ENCODE measurements at places on chromosomes 2 and 18. TPM values are rescaled to one million over a fixed set of nuclear protein-coding genes. Genes with fewer than 3 reads are reported as not detected.

Gene RUFY4
- total RNA-seq = 1.8 TPM

DNA sequence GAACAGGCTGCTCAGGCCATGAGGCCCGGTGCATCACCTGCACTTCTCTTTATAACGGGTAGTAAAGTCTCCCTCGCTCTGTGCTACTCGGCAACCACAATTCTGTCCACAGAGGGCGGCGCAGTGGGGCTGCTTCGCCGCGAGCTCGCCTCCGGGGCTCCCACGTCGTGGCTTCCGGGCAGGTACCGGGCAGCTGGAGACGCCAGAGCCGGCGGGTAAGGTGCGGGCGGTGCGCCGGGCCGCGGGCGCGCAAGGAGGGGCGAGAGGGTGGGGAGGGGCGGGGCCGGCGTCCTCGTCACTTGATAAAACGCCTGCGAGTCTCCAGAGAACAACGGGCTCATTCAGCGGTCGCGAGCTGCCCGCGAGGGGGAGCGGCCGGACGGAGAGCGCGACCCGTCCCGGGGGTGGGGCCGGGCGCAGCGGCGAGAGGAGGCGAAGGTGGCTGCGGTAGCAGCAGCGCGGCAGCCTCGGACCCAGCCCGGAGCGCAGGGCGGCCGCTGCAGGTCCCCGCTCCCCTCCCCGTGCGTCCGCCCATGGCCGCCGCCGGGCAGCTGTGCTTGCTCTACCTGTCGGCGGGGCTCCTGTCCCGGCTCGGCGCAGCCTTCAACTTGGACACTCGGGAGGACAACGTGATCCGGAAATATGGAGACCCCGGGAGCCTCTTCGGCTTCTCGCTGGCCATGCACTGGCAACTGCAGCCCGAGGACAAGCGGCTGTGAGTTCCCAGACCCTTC is at the start of gene ITGA6:
Gene ITGA6, plus strand, starts transcription at position 331 of the 734 bp plus-strand sequence.
- peak; percentile 90 for DNase-seq
- H3K27ac ChIP-seq = no peak within 1 kb of the TSS
- H3K4me3 ChIP-seq = peak within 1 kb of the TSS; percentile 79
- peaks cover 20% of the 10 kb centered on the region for H3K4me1 ChIP-seq
- peaks cover 2% of the 10 kb centered on the region for H3K36me3 ChIP-seq

DNA sequence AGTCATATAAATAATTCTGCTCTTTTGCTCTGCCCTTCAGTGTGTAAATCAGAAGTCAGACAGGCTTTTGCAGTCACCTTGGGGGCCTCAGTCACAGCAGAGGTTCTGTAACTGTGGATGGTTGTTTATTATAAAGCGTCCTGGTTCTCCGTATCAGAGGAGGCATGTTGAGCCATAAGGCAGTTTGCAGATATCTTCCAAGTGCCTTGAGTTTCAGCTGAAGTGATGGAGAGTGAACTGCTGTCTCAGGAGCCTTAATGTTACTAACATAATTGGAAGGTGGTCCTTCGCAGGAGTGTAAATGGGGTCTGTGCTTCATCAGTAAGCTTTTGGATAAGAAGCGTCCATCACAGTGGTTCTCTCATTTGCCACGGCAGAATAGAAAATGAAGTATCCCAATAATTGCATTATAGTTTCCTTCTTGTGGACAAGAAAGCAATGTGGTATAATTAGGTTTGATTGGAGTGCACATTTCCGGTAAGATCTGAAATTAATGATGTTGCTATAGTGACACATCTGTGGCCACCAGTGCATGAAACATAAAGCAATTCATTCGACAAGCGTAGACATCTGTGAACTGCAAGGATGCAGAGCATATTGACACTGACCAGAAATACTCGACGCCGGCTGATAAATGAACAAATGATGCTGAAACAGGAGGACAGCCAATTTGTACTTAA is 112.5 kb upstream of the NFATC1 start:
- peak; percentile 26 for DNase-seq
- no peak overlapping the region for H3K27ac ChIP-seq
- H3K27me3 ChIP-seq = no peaks in the 10 kb centered on the region
- H3K36me3 ChIP-seq = peaks cover 6% of the 10 kb centered on the region
- no peaks in the 10 kb centered on the region for H3K4me1 ChIP-seq

- H3K27me3 ChIP-seq = no peaks in the 10 kb centered on the region
- no peak for DNase-seq
- no peaks in the 10 kb centered on the region for H3K4me1 ChIP-seq
- H3K36me3 ChIP-seq = no peaks in the 10 kb centered on the region
- no peak overlapping the region for H3K27ac ChIP-seq
These were observed 4.5 kb downstream of the NRXN1 start for GRCh38 chr2:51027442-51027841.

DNA sequence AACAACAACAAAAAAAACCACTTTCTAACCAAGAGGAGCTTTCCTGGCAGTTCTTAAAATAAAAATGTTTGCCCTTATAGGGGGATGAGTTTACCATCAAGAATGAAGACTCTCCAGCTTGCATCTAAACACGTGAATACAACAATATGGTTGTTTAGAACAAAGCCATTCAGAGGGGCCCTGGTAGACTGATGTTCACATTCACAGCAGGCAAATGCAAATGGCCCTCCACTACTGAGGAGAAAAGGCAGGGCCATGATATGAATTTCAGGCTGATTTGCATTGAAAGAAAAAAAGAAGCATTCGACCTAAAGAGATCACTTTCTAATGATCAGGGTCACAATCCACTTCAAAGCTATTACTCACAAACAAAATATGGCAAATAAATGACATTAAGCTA is 65.3 kb upstream of the OTOS start:
- no peak overlapping the region for H3K27ac ChIP-seq
- no peak for DNase-seq
- H3K4me3 ChIP-seq = no peak overlapping the region
- peaks cover 3% of the 10 kb centered on the region for H3K4me1 ChIP-seq
- H3K27me3 ChIP-seq = peaks cover 14% of the 10 kb centered on the region

DNA sequence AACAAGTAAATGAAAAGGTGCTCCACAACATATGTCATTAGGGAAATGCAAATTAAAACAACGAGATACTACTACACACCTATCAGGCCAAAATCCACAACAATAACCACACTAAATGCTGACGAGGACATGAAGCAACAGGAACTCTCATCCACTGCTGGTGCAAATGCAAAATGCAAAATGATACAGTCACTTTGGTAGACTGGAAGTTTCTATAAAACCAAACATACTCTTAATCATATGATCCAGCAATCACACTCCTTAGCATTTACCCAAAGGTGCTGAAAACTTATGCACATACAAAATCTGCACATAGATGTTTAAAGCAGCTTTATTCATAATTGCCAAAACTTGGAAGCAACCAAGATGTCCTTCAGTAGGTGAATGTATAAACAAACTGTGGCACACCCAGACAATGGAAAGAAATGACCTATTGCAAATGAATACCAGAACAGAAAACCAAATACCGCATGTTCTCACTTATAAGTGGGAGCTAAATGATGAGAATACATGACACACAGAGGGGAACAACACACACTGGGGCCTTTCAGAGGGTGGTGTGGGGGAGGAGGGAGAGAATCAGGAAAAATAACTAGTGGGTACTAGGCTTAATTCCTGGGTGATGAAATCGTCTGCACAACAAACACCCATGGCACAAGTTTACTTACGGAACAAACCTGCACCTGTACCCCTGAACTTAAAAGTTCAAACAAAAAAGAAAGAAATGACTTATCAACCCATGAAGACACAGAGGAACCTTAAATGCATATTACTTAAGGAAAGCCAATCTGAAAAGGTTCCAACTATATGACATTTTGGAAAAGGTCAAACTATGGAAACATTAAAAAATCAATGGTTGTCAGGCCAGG is 80.4 kb downstream of the ASXL2 start:
- H3K4me3 ChIP-seq = peak overlapping the region; percentile 7
- H3K4me1 ChIP-seq = peaks cover 65% of the 10 kb centered on the region
- H3K36me3 ChIP-seq = peaks cover 63% of the 10 kb centered on the region
- H3K27ac ChIP-seq = peak overlapping the region; percentile 81
- H3K27me3 ChIP-seq = no peaks in the 10 kb centered on the region
- DNase-seq = no peak

- DNase-seq = no peak
- no peaks in the 10 kb centered on the region for H3K36me3 ChIP-seq
- no peak overlapping the region for H3K27ac ChIP-seq
- H3K4me3 ChIP-seq = no peak overlapping the region
- H3K4me1 ChIP-seq = peaks cover 7% of the 10 kb centered on the region
- H3K27me3 ChIP-seq = no peaks in the 10 kb centered on the region
These were observed 134.1 kb upstream of the EPAS1 start for GRCh38 chr2:46163098-46163430.

GRCh38 chr2:24238158-24238557 is 63.3 kb downstream of the FAM228A start:
- H3K27ac ChIP-seq = no peak overlapping the region
- no peak for DNase-seq
- no peak overlapping the region for H3K4me3 ChIP-seq
- no peaks in the 10 kb centered on the region for H3K4me1 ChIP-seq

DNA sequence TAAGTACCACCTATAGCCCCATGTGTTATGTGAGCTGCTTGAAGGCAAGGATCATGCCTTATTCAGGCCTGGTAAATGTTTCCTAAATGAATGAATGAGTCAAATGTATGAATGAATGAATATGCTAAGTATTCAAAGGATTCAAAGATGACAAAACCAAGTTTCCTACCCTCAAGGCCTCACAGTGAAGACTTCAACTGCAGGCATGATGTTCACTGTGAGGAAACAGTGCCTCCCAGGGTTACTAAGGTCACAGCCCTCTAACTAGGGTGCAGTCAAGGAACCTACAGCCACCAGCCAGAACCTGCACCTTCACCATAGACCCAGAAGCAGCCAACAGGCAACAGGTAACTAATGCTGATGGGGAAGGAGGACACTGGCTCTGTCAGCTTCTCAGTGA is 69.3 kb downstream of the SUMO1 start:
- H3K4me1 ChIP-seq = peaks cover 21% of the 10 kb centered on the region
- no peak for DNase-seq
- no peak overlapping the region for H3K4me3 ChIP-seq
- peaks cover 4% of the 10 kb centered on the region for H3K27me3 ChIP-seq
- H3K36me3 ChIP-seq = no peaks in the 10 kb centered on the region
- no peak overlapping the region for H3K27ac ChIP-seq

GRCh38 chr2:102510791-102511575 is 38.0 kb downstream of the SLC9A4 start:
- no peak for DNase-seq
- no peak overlapping the region for H3K27ac ChIP-seq
- H3K36me3 ChIP-seq = no peaks in the 10 kb centered on the region

DNA sequence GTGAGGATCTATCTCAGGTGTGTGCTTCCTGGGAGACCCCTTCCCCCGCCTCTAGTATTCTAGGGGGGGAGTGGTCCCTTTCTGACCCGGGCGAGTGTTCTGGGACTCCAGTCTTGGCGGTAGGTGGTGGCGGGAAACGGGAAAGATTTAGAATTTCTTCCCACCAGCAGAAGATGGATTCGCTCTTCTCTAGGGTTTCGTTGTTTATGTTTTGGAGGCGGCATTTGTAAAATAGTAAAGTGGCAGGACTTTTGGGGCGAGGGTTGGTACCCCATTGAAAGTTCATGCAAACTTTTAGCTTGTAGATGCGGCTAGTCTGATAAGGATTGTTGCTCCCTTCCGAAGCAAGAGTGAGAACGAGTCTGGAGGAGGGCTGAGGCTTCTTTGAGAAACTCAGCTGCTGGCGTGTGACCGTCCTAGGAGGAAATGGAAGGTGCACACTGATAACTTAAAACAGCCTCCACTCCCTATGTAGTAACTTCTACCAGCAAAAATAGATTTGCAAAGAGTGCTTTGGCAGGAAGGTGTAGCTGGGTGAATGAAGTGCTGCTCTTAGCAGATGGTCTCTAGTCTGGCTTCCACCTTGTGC is 412 bp downstream of the GPD2 start:
- H3K36me3 ChIP-seq = peaks cover 21% of the 10 kb centered on the region
- no peaks in the 10 kb centered on the region for H3K27me3 ChIP-seq
- H3K27ac ChIP-seq = peak overlapping the region; percentile 98
- H3K4me3 ChIP-seq = peak overlapping the region; percentile 93

DNA sequence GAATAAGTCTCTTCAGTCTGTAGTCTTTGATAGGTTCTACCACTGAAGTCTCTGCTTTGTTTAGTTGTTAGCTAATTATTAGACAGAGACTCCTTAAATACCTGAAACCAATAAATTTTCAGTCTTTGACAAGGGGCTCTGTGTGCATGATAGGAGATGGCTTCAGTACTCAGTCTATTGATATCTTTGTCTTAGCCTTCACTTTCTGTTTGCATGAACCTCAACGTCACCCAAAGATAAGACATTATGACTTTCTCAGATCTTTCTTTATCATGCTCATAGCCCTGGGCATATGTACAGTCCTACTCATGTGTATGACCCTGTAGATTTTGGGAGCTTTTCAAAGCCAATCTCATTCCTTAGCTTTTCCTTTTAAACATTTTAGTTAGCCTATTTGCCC is 183.5 kb upstream of the GCFC2 start:
- H3K27ac ChIP-seq = no peak overlapping the region
- no peaks in the 10 kb centered on the region for H3K4me1 ChIP-seq
- DNase-seq = no peak
- no peaks in the 10 kb centered on the region for H3K36me3 ChIP-seq
